HFFc6 (cell line): ENCODE measurements at places on chromosomes 12 and 14.

DNA sequence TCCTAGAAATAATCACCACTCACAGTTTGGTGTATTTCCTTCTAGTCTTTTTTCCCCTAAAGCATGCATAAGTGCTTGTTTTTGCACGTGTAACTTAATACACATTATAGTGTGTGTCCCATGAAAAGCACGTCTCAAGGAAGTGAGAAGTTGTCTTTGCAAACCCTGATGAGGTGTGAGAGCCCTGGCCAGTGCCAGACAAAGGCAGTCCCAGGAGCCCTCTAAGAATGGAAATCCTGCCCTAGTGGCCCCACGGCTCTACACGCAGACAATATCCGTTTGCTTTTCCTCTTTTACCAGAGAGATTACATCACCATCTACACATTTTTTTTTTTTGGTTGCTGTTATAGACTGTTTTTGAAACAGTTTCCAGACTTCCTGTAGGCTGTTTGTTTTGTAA, 85.5 kb upstream of the FZD10 start:
- no peak overlapping the region for H3K27ac ChIP-seq
- no peak for DNase-seq
- no peaks in the 10 kb centered on the region; the same call in 1 of the 2 replicates for H3K36me3 ChIP-seq
- no peak overlapping the region for H3K4me3 ChIP-seq
- H3K4me1 ChIP-seq: no peaks in the 10 kb centered on the region

GRCh38 chr12:88251798-88252197, 109.7 kb downstream of the TMTC3 start:
- peaks cover 54% of the 10 kb centered on the region for H3K4me1 ChIP-seq
- no peaks in the 10 kb centered on the region for H3K36me3 ChIP-seq
- no peak overlapping the region for H3K4me3 ChIP-seq
- DNase-seq: no peak

DNA sequence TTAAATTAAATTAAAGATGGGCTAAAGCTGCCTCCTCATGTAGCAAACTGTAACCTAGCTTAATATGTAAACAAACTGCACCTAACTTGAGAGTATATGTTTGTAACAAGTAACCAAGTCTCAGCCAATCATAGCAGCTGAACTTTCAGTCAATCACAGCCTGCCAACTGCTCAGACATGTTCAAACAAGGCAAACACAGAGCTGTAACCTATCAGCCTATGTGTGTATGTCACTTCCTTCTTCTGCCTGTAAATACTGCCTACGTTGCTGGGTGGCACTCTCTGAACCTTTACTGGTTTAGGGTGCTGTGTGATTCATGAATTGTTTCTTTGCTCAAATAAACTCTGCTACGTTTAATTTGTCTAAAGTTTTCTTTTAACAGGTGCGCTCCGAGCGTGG, 2.9 kb downstream of the SERPINA6 start:
- no peaks in the 10 kb centered on the region for H3K36me3 ChIP-seq
- no peak overlapping the region for H3K4me3 ChIP-seq
- DNase-seq: no peak

GRCh38 chr12:130419116-130419515, 81.4 kb downstream of the PIWIL1 start:
- no peak overlapping the region for H3K4me3 ChIP-seq
- peaks cover 18% of the 10 kb centered on the region for H3K36me3 ChIP-seq
- peaks cover 4% of the 10 kb centered on the region; the same call in 1 of the 2 replicates for H3K27me3 ChIP-seq

DNA sequence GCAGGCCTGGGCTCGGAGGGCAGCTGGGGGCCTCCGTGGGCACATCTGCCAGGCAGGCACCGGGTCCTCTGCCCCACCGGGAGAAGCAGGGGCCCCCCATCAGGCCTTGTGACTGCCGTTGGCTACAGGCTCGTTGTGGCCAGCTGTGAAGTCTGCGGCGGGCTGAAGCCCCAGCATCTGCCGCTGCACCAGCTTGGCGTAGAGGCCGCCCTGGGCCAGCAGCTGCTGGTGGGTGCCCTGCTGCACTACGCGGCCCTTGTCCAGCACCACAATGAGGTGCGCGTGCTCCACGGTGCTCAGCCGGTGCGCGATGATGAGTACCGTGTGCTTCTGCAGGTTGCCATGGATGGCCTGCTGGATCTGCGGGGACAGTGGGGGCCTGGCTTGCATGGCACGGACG, 33.9 kb upstream of the VPS37B start:
- no peaks in the 10 kb centered on the region for H3K36me3 ChIP-seq
- H3K27ac ChIP-seq: no peak overlapping the region
- no peaks in the 10 kb centered on the region for H3K4me1 ChIP-seq
- DNase-seq: no peak
- no peaks in the 10 kb centered on the region for H3K27me3 ChIP-seq

GRCh38 chr14:33909380-33910084, 41.3 kb downstream of the EGLN3 start:
- no peak overlapping the region for H3K27ac ChIP-seq
- DNase-seq: no peak
- no peaks in the 10 kb centered on the region for H3K4me1 ChIP-seq
- no peaks in the 10 kb centered on the region; the same call in 1 of the 2 replicates for H3K27me3 ChIP-seq
- H3K36me3 ChIP-seq: no peaks in the 10 kb centered on the region
